ENCODE measurements at places on chromosomes 1 and 21. TPM values are rescaled to one million over a fixed set of nuclear protein-coding genes. Genes with fewer than 3 reads are reported as not detected.
A peak's percentile ranks its signal among the peaks of the same experiment; 100 is the strongest.

GRCh38 chr1:110643879-110644472, 30.8 kb downstream of the KCNA3 start:
- no peak for DNase-seq

GRCh38 chr21:41650526-41651145, 116.2 kb downstream of the RIPK4 start:
- no peak for DNase-seq

DNA sequence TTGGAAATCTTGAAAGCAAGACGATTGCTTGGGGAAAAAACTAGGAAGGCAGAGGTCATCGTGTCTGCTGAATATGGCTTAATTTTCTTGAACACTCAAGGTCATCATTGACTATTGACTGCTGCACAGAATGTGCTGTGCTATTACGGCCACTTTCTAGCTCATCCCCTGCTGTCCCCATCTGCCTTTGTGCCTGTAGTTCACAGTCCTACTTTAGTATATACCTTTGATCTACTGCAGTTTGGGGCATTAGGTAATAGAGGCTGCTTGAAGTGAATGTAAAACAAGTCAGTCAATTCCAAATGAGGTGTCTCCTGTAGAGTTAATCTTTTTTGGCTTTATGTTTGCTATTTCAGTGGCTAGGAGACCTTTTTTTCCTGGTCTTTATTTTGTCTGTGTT, 8.3 kb downstream of the RAB4A start:
- no peak for DNase-seq

DNA sequence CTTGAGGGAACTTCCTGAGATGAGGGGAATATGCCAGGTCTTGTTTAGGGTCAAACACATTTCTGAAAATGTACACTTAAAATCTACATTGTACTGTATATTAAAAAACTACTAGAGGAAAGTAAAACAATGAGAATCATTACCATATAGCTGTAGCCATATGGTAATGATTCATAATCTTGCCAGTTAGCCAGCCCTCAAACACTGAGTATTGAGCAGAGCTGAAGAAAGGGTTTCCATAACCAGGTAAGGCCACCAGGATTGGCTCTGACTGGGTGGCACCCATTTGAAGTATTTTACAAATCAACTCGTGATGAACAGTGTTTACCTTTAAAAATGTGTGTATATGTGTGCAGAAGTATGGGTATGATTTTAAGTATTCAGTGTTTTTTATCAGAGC, 226.7 kb downstream of the SLC45A1 start:
- no peak for DNase-seq

- no peak for DNase-seq
Observed at GRCh38 chr1:50976111-50976889, 6.3 kb downstream of the CDKN2C start.

DNA sequence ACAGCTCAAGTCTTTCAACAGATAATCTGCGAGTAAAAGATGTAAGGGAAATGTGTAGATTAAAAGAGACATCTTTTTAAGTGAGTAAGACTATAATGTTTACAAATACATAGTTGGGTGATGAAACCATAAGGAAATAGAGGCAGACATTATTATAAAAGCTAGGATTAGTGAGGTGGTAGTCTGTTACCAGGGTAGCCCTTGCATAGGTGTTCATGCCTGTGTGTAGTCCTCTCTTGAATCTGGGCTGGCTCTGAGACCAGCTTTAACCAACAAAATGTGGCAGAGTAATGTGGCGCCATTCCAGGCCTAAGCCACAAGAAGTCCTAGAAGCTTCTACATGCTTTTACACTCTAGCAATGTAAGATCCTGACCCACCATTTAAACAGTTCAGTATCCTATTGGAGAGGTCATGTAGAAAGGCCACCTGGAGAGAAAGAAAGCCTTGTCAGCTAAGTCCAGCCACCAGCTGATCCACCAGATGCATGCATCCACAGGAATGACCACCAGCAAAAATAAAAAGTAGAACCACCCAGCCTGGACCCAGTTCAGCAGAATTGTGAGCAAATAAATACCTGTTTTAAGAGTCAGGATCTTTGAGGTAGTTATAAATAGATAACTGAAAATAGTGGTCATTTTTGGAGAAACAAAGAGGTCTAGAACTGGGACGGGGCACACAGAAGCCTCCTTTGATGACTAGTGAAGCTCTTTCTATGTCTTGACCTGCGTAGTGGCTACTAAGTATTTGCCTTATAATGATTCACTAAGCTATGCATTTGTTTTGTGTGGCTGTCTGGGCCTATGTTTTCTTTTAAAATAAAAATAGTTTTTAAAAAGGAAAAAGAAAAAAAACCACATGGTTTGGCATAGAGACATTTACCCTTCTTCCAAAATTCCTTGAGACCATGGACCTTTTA, 8.1 kb downstream of the NIBAN1 start:
- no peak for DNase-seq

DNA sequence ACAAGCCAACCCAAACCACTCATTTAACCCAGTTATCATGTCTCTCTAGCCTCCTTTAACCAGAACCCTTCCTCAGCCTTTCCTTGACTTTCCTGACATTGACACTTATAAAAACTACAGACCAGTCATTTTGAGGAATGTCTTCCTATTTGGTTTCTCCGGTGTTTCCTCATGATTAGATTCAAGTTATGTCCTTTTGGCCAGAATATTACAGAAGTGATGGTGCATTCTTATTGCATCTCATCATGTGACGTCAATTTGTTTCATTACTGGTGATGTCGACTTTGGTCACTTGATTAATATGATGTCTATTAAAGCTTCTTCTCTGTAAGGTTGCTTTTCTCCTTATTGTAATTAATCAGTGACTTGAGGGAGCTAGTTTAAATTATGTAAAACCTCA, 6.1 kb upstream of the RCSD1 start:
- no peak for DNase-seq

DNA sequence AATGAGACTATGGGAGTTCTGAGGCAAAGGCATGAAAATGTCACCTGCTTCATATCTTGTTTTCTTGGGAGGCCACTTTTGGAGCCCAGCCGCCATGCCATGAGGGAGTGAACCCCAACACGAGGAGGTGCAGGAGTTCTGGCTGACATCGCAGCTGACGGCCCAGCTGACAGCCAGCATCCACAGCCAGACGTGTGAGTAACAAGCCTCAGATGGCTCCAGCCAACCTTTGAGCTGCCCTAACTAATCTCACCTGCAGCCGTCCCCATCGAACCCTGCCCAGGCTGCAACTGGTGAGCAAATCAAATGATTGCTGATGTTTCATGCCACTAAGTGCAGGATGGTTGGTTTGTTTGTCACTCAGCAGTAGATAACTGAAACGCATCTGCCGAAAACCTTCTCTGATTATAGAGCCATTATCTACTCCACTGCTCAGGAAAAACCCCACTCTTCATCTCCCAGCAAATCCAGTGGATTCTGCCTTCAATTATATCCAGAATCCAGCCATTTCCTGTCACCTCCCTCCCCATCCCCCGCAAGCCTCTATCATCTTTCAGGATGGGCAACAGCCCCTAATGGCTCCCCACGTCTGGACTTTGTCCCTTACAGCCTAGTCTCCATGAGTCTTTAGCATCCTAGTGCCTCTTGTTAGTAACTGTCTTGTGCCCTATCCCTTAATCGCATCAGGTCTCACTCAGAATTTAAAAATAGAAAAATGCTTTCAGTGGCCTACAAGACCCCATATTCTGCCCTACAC, 18.5 kb upstream of the RAB4A start:
- DNase-seq = no peak

GRCh38 chr1:89630048-89630447, 2.9 kb upstream of the LRRC8C start:
- DNase-seq = no peak

DNA sequence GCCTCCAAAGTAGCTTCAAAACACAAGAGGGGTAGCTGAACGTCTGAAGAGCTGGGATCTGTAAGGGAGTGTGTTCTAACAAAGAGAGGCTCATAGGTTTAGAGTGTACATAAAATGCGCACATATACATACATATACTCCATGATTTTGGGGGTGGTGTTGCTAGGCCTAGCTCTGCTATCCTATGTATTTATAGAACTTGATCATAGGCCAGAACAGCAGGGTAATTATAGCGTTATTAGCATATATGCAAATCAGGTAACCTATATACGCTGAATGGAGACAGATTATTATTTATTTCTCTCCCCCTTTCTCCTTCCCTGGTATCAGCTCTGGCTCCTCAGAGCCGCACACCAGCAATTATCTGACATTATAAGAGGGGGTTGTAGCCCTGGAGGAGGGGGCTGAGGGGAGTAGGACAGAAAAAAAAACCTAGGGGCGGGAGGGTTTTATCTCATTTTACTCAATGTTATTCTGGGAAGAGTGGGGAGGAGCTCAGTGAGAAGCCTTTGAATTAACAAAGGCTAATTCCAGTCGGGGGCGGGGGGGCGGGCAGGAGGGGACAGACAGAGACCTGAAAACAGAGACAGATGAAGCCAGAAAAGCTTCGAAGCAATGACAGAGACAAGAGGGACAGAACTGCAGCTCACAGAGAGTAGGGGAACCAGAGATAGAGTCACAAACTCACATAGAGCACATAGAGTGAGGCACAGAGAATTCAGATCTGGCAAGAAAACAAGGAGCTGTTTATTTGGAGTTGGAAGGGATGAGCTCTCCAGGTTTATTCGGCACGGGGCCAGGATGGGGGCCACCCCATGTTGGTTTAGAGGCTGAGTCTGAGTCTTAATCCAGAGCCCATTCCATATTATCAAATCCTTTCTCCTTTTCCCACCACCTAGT, 63.0 kb downstream of the RHBG start:
- DNase-seq = no peak

GRCh38 chr1:101178688-101179491, 57.9 kb upstream of the S1PR1 start:
- DNase-seq = no peak

DNA sequence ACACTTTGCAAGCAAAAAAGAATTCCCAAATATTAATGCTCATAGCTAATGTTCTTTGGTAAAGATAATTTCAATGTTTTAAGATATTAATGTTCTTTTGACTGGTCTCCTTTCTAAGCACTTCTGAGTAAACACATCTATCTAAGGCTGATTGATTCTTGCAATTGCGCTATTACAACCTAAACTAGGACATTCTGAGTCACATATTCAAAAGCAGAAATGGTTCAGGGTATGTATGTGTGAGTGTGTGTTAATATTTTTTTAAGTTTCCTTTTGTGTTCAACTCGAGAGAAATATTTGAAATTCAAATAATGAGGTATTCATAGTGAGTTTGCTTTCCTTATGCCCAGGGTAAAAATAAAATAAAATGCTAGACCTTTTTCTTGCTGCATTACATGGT, 203.6 kb upstream of the GRIK3 start:
- DNase-seq = no peak

DNA sequence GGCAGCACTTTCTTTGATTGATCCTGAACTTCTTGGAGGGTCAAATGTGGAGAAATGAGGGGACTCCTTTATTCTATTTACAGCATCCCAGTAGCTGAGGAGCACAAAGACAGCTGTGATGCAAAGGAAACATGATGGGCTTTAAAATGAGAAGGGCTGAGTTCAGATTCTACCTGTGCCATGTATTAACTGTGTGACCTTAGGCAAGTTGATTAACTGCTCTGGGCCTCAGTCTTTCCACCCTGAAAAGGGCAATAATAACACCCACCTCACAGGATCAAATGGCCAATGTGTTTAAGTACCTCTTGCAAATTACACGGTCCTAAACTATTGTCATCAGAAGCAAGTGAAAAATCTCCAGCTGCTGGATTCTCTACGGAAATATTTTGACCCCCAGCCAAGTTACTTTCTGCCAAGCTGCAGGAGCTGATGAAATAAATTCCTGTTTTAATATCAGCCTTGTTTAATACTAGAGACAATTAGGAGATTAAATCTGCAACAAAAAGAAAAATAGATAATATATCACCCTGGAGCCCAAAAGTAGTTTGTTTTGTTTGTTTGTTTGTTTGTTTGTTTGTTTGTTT, 15.7 kb downstream of the TMEM81 start:
- DNase-seq = no peak

GRCh38 chr1:70856201-70856600, 191.4 kb downstream of the PTGER3 start:
- DNase-seq = no peak

GRCh38 chr1:78683079-78683478, 33.4 kb downstream of the IFI44 start:
- no peak for DNase-seq

DNA sequence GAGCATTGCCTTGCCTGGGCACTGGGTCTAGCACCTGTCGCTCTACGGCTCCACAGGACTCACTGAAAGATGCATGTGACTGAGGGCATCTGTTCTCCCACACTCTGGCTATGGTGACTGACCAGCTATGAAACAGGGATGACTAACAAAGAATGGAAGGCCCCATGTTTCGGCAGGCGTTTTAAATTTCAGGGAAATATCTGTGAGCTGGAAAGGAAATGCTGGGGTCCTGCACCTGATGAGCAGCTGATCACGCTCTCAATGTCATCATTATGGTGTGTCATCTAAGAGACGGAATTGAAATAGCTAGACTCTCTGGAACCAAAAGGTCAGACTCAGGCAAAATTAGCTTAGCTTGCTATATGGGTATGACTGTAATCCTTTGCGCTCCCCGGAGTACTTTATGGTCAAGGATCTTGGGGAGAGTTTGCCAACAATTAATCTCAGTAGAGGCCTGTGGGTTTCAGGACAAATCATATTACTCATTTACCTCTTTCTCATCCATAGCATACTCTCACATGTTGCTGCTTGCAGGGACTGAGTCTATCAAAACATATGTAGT, 24.5 kb upstream of the PALMD start:
- no peak for DNase-seq

DNA sequence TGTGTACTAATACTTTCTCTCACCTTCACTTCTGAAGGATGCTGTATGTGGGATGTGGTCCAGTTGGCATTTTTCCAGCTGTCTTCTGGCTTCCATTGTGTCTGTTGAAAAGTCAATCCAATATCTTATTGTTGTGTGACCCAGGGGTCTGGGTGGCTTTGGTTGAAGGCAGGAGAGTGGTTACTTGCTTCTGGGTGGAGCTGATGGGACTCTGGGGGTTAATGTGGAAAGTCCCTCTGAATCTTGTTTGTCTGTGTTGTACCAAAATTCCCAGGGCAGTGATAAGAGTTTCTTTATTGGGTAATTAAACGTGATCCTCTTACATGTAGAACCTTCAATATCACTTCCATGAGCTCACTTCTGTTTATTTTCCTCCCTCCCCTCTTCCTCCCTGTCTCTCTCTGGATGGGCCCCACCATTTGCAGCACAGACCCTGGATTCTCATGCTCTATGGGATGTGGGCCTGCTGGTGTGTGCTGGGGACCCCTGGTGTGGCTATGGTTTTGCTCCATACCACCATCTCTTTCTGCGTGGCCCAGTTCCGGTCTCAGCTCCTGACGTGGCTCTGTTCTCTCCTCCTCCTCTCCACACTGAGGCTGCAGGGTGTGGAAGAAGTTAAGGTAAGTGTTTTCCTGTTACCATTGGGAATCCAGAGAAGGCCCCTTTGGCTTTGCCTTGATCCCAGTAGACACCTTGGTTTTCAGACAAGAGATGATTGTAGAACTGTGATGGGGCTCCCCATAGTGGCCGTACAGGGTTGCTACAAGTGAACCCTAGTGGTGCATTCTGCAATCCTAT, 71.5 kb downstream of the HHAT start:
- peak; percentile 56 for DNase-seq

GRCh38 chr21:39657091-39657689, 44.5 kb downstream of the B3GALT5 start:
- peak; percentile 70 for DNase-seq

- no peak for DNase-seq
Observed at GRCh38 chr1:37704966-37705365, 12.7 kb downstream of the CDCA8 start.

HEYL gene
- 2.4 TPM for total RNA-seq

TMEM61 gene
- total RNA-seq = 11.0 TPM

RHBDL2 gene
- 42.5 TPM for total RNA-seq

DENND2C gene
- 0.84 TPM for total RNA-seq

COL6A2 gene
- total RNA-seq = 55.7 TPM

KLF17 gene
- not detected for total RNA-seq

RAB3B gene
- 3.6 TPM for total RNA-seq

SH3BGRL3 gene
- 478 TPM for total RNA-seq

KLHL21 gene
- 9.4 TPM for total RNA-seq

All from colonic mucosa (tissue), 4 donors.